ENCODE measurements at places on chromosomes 11 and 22.

GRCh38 chr11:100585728-100586127 lies 101.4 kb upstream of the ARHGAP42 start:
- DNase-seq = no peak

GRCh38 chr22:46966495-46966845 lies 204.0 kb downstream of the TBC1D22A start:
- no peak for DNase-seq

DNA sequence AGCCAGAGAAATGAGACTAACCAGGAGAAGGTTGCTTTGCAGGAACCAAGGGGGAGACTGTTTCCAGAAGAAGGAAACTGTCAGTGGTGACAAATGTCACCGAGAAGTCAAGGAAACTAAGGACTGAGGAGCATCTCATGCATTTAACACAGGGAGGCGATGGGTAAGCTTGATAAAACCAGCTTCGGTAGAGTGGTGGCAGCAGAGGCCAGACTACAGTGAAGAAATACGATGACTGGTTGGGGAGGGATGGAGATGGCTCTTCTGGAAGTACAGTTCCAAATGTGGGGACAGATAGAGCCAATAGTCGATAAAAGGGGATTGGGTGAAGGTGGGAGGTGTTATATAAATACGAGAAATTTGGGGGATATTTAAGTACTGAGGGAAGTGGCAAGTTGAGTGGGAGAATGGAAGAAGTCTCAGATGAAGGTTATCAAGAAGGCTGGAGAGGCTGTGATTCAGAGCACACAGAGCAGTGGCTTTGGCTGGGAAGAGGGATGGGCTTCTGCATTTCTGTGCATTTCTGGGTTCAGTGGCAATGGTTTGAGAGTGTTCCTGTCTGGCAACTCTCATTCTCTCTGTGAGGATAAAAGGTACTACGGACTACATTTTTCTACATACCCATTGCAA lies 29.2 kb downstream of the SC5D start:
- no peak for DNase-seq

GRCh38 chr22:44386386-44387035 lies 73.8 kb upstream of the SHISAL1 start:
- DNase-seq = no peak

DNA sequence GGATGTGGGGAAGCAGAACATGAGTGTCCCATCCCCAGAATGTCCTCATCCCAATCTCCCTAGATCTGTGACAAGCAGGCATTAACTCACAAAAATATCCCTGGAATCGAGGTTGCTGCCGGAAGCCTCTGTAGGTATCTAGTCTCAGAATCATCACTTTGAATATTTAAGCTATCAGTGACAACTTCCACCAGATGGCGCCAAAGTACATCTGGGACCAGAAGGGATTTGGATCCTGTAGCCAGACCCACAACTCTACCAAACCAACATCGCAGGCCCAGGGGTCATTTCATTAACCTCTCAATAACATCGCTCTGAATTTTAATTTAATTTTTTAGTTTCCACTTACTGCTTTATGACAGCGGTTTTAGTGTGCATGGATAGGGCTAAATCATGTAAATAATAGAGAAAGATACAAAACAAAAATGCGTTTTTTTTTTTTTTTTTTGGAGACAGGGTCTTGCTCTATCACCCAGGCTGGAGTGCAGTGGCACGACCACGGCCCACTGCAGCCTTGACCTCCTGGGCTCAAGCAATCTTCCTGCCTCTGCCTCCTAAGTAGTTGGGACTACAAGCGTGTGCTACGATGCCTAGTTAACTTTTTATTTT lies 1.1 kb upstream of the EXT2 start:
- DNase-seq = peak; percentile 53

- DNase-seq = no peak
Measured at GRCh38 chr11:114448749-114449482, 9.6 kb downstream of the REXO2 start.

DNA sequence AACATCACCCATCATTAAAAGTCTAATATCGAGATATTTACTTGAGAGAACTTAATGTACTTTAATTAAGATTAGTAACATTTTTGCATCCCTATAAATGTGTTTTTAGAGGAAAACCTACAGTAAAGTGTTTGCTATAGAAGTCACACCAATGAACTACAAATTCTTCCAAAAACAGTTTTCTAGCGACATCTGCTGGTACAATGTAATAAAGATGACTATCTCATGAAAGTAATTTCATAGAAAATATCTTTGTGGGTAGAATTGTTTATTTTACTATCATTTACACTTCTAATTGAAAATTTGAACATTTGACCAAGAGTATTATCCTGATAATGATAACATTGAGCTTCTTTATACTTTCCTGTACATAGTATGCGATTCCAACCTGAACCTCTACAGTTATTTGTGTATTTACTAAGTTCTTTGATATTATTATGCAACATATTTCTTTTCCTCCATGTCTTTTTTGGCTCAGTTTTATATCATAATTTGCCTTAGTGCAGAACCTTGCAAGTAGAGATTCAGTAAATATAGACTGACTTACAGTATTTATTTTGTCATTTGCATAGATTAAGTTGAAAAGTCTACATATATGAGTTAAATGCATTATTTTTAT lies 252.7 kb downstream of the TMEM135 start:
- no peak for DNase-seq

- no peak for DNase-seq
Measured at GRCh38 chr11:13008625-13009475, at the start of gene RASSF10. Gene RASSF10, plus strand, starts transcription at chr11:13009316. Its CDS starts 261 bp downstream, at chr11:13009577.

DNA sequence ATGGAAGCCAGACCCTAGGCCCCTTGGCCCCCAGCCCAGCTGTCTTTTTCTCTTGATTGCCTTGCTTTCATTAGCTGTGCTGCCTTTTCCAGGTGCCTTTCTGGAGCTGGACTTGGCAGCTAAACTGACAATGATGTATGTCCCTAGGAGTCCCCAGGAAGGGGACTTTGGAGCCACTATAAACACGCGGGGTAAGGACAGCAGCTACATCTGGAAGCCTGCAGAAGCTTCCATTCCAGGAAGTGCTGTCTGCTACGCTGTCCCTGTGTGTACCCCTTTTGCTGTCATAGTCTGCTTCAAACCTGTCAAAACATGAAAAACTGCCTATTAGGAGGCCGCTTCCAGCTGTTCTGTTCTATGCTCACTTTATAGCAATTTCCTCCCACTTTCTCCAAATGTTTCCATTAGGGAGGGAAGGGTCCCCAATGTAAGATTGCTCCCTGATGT lies 153.3 kb upstream of the RAG2 start:
- DNase-seq = no peak
